Activated CD8-positive, alpha-beta memory T cell treated with anti-CD3 and anti-CD28 coated beads, Interleukin-2, amount 10 ng/mL, durations not matched to agents 7 days and 5 days (primary cell): ENCODE measurements at places on chromosomes 7 and 10. TPM values are rescaled to one million over a fixed set of nuclear protein-coding genes. Genes with fewer than 3 reads are reported as not detected.

DNA sequence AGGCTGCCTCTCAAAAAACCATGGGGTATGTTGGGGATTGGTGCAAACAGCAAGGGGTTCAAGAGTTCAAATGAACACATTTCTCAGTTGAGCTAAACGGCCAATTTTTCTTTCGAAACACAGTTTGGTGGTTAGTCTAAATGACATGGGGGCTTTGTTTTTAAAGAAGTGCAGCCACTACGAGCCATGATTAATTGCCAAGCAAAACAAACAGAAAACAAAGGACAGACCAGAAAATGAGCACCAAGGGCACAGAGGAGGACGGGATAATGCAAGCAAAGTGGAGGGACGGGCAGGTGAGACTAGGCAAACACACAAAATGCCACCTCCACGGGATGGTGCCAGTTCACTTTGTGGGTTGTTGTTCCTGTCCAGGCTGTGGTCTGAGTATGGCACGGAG is 64.5 kb upstream of the PDLIM1 start:
- no peak overlapping the region for H3K27ac ChIP-seq
- H3K36me3 ChIP-seq, result no peaks in the 10 kb centered on the region
- no peak for DNase-seq
- H3K4me3 ChIP-seq, result no peak overlapping the region

- H3K4me3 ChIP-seq, result no peak overlapping the region
- no peak for DNase-seq
- H3K27me3 ChIP-seq, result no peaks in the 10 kb centered on the region
These were observed 120.9 kb upstream of the DIP2C start for GRCh38 chr10:810351-810846.

DNA sequence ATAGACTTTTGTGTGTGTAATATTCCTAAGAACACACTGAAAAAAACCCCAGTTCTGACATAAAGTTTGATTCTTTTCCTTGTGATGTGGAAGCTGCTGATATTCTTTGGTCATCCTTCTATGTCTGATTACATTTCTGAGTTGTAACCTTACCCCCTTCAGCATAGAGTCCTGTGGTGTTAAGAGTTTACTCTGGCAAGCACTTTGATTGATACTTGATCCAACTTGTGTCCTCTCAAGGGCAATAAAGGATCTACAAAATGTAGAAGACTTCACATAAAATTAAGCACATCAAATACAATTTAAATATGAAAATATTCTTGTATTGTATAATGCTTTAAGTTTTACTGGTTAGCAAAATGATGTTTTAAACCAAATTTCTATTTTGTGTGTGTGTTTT is 221.7 kb upstream of the DKK1 start:
- no peak overlapping the region for H3K4me3 ChIP-seq
- no peak overlapping the region for H3K27ac ChIP-seq
- H3K27me3 ChIP-seq, result no peaks in the 10 kb centered on the region
- H3K36me3 ChIP-seq, result no peaks in the 10 kb centered on the region
- no peak for DNase-seq
- H3K4me1 ChIP-seq, result no peaks in the 10 kb centered on the region

- H3K27ac ChIP-seq, result no peak overlapping the region
- DNase-seq, result no peak
- H3K4me1 ChIP-seq, result no peaks in the 10 kb centered on the region
- no peak overlapping the region for H3K4me3 ChIP-seq
- no peaks in the 10 kb centered on the region for H3K36me3 ChIP-seq
These were observed 59.5 kb downstream of the FZD1 start for GRCh38 chr7:91323626-91324158.

- DNase-seq, result peak; percentile 74
- H3K4me3 ChIP-seq, result no peak overlapping the region
- H3K36me3 ChIP-seq, result no peaks in the 10 kb centered on the region
- no peaks in the 10 kb centered on the region for H3K27me3 ChIP-seq
- H3K27ac ChIP-seq, result peak overlapping the region; percentile 66
These were observed 29.2 kb downstream of the ZNF783 start for GRCh38 chr7:149291036-149291780.

DNA sequence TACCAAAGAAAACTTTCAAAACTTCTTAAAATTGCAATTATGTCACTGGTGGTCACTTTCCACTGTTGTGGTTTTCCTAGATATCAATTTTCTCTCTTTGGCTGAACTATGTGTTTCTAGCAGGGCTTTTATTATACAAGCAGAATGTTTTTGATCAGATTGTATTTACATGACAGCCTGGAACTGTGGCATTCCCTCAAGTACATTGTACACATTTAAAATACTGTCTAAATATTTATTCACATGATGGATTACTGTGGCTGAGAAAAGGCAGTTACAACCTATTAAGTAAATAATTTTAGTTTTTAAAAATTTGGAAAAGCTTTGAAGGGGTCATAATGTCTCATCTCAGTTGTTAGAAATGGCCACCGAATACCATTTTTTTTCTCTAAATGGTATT is 231.9 kb upstream of the PPP1R3A start:
- no peak overlapping the region for H3K27ac ChIP-seq
- H3K4me1 ChIP-seq, result no peaks in the 10 kb centered on the region
- DNase-seq, result no peak
- H3K36me3 ChIP-seq, result no peaks in the 10 kb centered on the region

- no peak overlapping the region for H3K4me3 ChIP-seq
- peaks cover 30% of the 10 kb centered on the region for H3K4me1 ChIP-seq
- H3K27me3 ChIP-seq, result peaks cover 19% of the 10 kb centered on the region
- H3K27ac ChIP-seq, result no peak overlapping the region
- H3K36me3 ChIP-seq, result peaks cover 29% of the 10 kb centered on the region
- no peak for DNase-seq
These were observed 130.7 kb upstream of the NAMPT start for GRCh38 chr7:106415433-106415832.

DNAJC1 gene
- 26.5 TPM for total RNA-seq

GRCh38 chr10:1638889-1639419 is 98.4 kb downstream of the ADARB2 start:
- H3K36me3 ChIP-seq, result no peaks in the 10 kb centered on the region
- H3K27me3 ChIP-seq, result no peaks in the 10 kb centered on the region
- no peak overlapping the region for H3K27ac ChIP-seq

DNA sequence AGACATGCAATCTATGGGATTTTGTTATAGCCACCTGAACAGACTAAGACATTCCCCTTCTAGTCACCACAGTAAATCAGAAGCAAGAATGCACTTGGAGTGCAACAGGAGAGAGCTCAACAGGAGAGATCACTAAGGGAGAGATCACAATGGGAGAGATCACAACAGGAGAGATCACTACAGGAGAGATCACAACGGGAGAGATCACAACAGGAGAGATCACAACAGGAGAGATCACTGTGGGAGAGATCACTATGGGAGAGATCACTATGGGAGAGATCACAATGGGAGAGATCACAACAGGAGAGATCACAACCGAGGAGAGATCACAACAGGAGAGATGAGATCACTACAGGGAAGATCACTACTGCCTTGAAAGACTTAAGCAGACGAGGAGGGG is 238.5 kb upstream of the PITRM1 start:
- DNase-seq, result no peak
- no peak overlapping the region for H3K4me3 ChIP-seq
- H3K4me1 ChIP-seq, result peaks cover 6% of the 10 kb centered on the region
- H3K27ac ChIP-seq, result no peak overlapping the region
- no peaks in the 10 kb centered on the region for H3K36me3 ChIP-seq

SCIN gene
- total RNA-seq, result 1.0 TPM

GRCh38 chr10:132615341-132616169 is 78.0 kb downstream of the INPP5A start:
- H3K27ac ChIP-seq, result peak overlapping the region; percentile 81
- H3K27me3 ChIP-seq, result peaks cover 8% of the 10 kb centered on the region
- H3K36me3 ChIP-seq, result peaks cover 15% of the 10 kb centered on the region
- no peak overlapping the region for H3K4me3 ChIP-seq
- H3K4me1 ChIP-seq, result peaks cover 21% of the 10 kb centered on the region

TUBB8 gene
- not detected for total RNA-seq

DNA sequence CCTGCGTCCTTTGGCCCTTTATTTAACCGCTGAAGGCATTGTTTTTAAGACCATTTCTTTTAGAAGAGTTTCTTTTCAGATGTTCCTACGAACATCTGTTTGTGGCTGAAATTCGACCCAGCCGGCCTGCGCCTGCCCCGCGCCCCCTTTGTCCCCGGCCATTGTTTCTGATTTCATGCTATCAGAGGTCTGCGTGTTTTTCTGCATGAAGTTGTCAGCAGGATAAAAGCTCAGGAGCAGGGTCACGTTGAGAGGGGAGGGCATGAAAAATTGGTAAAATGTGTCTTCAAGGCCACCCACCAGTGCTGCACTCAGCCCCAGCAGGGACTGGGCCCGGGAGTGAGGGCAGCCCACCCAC is 43.1 kb downstream of the NKX6-2 start:
- H3K4me3 ChIP-seq, result no peak overlapping the region
- H3K4me1 ChIP-seq, result no peaks in the 10 kb centered on the region
- H3K36me3 ChIP-seq, result no peaks in the 10 kb centered on the region
- H3K27me3 ChIP-seq, result no peaks in the 10 kb centered on the region

EPHA1 gene
- total RNA-seq, result 1.6 TPM

DNA sequence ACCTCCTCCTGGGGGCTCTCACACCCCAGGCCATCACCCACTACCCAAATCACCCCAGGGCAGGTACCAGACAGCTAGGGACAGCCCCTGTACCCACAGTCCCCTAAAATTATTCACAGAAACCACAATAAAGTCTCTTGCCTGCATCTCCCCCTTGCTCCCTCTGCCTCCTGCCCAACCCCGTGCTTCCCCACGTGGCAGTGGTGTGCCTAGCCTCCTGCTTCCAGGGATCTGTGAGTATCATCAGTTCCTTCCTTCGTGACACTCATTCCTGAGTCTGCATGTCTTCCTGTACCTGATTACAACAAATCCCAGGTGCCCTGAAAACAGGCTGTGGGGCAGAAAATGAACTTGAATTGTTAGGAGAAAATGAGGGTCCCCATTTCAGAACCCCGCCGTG is 61.5 kb downstream of the PRKAG2 start:
- DNase-seq, result no peak
- H3K36me3 ChIP-seq, result no peaks in the 10 kb centered on the region
- peaks cover 2% of the 10 kb centered on the region for H3K4me1 ChIP-seq

ZC3HAV1 gene
- total RNA-seq, result 125 TPM

ATOH7 gene
- total RNA-seq, result not detected
